ENCODE measurements at places on chromosomes 7 and 10.

DNA sequence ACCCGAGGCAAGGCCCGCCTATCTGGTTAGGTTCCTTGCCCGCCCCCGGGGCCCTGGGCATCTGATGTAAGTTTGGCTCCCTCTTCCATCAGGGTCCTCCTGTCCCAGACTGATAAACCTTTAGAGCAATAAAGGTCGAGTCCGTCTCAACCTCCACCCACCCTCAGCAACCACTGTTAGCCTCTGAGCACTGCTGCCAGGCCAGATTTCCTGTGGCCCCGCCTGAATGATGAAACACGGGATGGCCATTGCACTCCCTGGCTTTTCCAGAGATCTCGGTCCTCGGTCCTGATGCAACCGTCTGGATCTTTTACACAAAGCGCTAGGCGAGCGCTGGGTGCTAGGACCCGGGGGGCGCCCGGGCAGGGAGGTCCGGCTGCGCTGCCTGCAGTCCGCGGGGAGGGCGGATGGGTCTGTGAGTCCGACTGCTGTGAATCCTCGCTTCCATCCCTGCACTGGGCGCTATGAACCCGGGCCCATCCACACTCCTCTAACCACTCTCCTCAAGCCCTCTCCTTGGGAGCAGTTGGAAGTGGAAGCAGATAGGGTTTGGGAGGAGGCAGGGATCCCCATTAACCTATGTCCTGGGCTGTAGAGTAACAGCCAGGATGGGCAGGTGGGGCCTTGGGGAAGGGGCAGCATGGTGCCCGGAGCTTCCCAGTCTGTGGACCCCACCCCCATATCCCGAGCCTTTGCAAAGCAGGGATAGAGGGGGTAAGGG is 875 bp upstream of the DDIT4 start:
- DNase-seq, result no peak

- DNase-seq, result no peak
Measured at GRCh38 chr7:6290319-6290741, 17.9 kb upstream of the CYTH3 start.

DNA sequence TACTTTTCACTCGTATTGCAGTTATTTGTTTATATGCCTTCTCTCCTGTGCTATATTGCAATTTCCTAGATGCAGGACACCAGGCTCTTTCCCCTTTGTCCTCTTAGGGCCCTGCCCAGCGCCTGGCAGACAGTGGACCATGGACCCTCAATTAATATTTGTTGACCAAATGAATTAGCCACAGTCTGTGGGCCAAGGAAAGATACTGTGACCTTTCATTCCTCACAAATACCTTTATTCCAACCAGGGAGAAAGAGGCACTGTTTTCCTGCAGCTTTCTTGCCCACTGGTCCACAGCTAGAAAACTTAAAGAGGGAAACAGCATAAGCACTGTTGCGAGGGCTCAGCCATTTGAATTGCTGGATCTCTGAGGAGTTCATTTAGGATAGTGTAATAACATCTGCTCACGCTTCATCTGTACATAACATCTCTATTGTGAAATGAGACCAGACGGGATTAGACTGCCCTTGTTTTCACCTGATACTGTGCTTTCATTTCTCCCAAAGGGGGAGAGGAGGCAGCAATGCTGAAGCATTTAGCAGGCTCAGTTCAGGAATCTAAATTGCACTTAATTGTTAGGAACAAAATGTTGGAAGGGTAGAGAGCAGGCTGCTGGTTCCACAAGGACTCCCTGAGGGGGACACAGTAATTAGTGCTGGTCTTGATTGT is 46.7 kb downstream of the TNS3 start:
- DNase-seq, result no peak

DNA sequence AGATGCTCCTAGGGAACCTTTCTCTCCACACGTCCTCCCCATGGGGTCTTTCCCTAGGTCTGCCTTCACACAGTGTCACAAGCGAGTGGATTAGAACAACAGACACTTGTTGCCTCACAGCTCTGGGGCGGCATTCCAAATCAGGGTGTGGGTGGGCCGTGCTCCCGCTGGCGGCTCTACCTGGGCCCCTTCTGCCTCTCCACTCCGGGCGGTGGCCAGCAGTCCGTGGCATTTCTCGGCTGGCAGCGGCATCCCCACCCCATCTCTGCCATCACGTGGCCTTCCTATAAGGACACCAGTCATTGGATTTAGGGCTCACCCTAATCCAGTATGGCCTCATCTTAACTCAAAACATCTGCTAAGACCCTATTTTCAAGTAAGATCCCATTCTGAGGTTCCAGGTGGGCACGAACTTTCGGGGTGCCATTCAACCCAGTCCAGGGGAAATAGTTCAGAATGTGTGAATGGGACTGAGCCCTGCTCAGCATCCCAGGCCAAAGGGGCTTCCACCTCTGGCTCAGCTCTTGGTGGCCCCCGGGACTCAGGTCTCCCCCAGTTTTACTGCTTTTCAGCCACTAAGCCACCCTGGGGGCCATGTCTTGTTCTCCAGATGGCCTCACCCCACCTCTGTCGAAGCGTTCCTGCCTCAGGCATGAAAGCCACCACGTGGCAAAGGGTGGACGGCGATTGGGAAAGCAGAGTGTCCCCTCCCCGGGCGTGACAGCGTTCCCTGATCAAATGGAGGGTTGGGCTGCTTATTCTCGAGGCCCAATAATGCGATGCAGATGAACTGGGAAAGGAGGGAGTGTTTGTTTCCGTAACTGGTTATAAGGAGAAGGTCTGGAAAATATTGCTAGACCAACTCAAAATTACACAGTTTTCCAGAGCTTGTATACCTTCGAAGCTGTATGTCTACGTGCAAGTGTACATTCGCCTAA is 350.0 kb downstream of the GLRX3 start:
- DNase-seq, result no peak

GRCh38 chr10:120424198-120424464 is 32.9 kb upstream of the PLPP4 start:
- DNase-seq, result no peak

GRCh38 chr10:123771877-123772644 is 105.9 kb downstream of the GPR26 start:
- DNase-seq, result no peak

DNA sequence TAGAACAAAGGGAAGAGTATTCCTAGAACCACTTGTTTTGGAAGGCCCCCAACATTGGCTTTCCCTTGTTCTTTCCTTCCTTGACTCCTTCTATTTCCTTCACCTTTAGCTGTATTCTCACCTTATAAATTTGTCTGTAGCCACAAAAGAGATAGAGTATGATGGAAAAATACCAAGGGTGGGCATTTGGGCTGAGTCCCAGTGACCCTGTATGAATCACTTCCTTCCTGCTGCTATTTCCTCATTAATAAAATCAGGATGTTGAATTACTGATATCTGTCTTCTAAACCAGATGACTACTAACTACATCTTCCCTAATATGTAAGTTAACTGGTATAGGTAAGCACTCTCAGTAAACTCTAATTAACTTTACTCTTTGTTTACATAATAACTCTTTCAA is 55.1 kb downstream of the IFIT5 start:
- no peak for DNase-seq

- no peak for DNase-seq
Measured at GRCh38 chr7:17994079-17994850, 33.4 kb downstream of the PRPS1L1 start.

DNA sequence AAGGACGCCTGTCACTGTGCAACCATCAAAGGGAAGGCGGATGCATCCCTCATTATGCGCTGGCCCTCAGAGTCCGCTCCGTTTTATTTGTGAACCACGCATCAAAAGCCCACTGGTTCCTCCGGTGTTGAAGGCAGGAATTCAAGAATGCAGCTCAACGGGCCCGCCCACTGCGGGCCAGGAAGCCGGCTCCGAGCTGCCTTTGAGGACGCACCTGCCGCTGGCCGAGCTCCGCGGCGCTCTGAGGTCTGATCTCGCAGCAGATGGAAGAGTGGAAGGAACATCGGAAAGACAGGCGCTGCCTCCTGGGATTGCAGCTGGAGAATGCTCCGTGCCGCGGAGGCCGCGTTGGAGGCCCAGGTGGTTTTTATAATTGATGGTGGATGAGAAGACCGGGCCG is 56.9 kb upstream of the ADGRA1 start:
- DNase-seq, result no peak

GRCh38 chr7:155714702-155715101 is 70.2 kb downstream of the RBM33 start:
- no peak for DNase-seq

GRCh38 chr7:70935311-70935710 is 196.6 kb upstream of the GALNT17 start:
- DNase-seq, result no peak

GRCh38 chr7:138891446-138891810 is 89.8 kb downstream of the KIAA1549 start:
- DNase-seq, result no peak

DNA sequence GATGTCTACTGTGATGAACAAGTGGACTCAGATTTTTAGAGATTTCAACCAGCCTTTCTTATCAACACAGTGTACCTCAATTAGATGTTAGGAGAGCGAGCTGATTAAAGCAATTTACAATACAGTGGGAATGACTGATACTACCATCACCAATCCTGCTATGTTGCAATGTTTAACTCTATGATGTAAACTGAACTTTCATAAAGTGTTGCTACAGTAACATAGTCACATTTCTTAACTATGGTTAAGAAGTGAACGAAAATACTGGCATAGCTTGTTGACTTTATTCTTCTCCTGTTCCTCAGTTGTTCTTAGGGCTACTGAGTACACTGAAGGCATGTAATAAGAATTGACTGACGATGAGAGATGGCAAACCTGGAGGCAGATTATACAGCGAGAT is 139.8 kb downstream of the MYOF start:
- no peak for DNase-seq

DNA sequence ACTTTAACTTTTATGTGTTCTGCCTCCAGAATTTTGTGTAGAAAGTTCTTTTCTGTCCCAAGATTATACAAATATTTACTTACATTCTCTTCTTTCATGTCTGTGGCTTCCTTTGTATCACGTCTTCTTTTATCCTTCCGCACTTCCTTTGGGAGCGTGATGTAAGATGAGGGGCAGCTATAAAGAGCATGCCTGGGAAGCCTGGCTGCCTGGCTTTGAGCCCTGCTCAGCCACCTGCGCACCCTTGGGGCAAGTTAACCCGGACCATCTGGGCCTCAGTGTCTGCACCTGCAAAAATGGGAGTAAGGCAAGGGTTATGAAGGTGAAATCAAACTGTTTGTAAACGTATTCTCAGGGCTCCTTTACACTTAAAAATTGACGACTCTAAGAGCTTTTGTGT is 25.2 kb downstream of the PALD1 start:
- DNase-seq, result no peak

DNA sequence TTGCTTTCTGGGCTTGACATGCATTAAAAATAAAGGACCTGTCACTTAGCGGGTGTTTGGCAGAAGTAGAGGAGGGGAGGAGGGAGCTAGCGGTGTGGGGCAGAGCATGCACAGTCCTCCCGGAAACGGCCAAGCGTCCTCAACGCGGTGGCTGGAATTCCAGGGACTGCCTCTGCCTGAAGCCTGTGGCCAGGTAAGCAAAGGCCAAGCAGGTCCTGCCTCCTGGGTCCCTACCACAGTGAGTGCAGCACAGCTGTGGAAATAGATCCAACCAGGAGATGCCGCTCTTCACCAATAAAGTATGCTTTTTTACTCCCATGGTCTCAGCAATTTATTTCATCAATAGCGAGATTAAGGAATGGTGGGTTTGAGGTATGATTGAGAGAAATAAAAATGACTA is 323.4 kb downstream of the WDR37 start:
- no peak for DNase-seq

DNA sequence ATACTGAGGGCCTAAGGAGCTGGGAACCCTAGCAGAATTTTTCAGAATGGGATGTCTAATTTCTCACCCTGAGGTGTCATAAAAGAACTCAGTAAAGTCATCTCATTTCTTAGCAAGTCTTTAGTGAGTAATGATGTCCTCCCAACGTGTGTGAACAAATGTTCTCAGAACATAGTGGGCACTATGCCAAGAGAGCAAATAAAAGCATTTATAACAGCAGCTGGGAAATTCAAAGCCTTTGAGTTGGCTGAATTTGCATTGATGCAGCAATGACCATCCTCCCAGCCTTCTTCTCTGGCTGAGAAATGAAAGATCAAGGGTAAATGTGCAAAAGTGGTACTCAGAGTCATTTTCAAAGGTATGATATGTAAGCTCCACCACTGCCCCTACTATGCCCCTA is 109.4 kb downstream of the FAM107B start:
- DNase-seq, result no peak

GRCh38 chr7:38425509-38425908 is 152.1 kb upstream of the TARP start:
- DNase-seq, result no peak

GRCh38 chr7:121945480-121946236 is 72.7 kb downstream of the PTPRZ1 start:
- no peak for DNase-seq

DNA sequence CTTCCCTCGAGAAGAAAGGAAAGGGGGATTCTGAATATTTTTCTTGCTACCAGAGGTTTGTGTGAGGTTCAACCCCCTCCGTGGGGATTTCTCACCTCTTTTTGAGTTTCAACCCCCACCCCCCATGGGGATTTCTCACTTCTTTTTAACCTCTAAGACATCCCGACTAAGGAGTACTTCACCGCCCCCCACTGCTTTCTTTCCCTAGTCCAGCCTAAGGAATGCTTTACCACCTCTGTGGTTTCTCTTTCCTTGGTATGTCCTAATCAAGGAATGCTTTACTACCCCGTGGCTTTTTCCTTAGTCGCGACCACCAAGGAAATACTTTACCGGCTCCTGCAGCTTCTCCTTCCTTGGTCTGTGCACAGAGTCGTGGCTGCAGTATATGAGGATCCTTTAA is 149.4 kb downstream of the LYZL1 start:
- no peak for DNase-seq

DNA sequence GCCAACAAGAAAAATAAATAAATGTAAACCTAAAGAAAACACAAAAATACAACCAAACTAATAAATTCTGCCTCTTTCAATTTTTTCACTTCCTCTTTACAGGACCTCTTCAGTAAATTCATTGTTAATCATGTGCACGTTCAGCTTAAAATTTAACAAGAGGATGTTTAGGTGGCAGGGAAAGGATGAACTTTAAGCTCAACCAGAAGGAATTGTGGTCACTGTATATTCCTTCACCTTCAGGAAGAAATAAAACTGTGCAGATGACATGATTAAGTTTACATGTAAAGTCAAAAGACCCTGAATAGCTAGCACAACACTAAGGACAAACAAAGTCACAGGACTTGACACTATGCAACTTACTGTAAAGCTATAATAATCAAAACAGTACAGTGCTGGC is 33.0 kb downstream of the KIF5B start:
- no peak for DNase-seq

- no peak for DNase-seq
Measured at GRCh38 chr7:36388423-36388822, 1.2 kb upstream of the ANLN start.

- no peak for DNase-seq
Measured at GRCh38 chr10:15196021-15196834, 27.7 kb upstream of the NMT2 start.

- DNase-seq, result no peak
Measured at GRCh38 chr7:77544518-77544917, 7.4 kb downstream of the PTPN12 start.

DNA sequence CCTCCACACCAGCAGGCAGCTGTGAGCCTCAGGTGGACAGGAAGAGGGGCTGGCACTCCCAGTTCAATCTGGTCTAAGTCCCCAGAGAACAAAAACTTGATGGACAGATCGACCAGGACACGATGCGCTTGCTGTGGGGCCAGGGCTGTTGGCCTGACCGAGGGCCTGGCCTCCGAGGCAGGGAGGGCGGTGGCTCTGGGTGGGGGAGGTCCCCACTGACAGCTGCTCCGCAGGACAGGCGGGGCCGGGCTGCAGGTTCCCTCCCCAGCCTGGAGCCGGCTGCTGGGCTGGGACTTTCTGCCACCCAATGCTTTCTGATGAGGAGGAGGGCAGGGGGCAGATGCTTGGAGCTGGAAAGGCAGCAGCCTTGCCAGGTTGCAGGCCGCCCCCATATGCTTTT is 37.4 kb upstream of the ADGRA1 start:
- no peak for DNase-seq
